ENCODE measurements at places on chromosomes 1 and 21.

DNA sequence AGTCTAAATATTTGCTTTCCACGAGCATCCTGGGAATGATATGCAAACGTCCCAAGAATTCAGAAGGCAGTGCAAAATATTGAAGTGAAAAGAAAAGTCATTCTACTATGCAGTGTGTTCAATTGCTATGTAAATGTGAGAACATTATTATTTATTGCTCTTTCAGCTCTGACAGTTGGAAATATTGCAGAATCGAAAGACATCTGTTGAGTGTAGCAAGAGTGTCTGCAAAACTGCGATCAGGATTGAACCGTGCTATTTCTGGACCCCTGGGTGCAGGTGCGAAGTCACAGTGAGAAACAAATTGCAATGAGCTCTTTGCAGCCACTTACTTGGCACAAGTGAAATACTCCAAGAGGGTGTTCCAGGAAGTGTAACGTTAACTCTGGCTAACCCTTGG lies 566.4 kb downstream of the AJAP1 start:
- no peak for DNase-seq

DNA sequence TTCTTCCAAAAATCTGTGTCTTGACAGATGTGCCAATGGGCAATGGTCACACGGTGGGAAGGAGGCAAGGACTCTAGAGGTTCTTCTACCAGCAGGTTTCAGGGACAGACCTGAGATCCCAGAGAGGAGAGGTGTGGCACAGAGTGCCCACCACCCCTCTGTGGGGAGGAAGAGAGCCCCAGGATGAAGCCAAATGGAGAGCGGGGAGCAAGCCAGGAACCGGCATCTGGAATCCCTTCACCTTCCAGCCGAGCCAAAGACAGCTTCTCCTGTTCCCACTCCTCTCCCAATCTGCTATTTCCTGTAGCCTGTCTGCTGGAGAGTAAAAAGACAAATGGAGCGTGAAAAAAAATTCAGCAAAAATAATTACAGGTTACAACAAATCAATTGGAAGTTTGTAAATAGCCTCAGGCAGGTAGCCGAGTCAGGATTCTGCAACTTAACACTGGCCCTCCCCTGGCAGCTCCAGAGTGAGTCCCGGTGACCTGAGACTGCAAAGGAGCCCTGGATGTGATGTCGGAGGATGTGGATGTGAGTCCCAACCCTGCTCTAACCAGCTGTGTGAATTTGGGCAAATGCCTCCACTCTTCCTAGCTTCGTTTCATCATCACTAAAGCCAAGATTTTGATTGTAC lies 45.4 kb upstream of the LRRN2 start:
- no peak for DNase-seq

DNA sequence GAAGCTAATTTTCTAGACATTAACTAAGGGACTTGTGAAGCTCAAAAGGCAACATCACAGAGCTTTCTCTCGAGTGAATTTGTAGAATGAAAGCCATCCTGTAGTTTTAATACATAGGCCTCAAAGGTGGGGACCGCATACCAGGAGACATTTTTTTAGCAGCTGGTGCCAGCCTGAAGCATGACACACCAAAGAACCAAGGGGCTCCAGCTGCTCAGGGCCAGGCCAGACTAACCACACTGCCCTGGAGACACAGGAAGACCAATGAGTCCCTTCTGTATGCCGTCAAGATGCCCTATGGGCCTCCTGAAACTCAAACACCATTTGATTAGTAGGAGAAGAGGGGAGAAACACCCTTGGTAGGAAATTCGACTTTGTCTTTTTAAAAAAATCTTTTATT lies 113.9 kb upstream of the CACNA1E start:
- DNase-seq, result no peak

DNA sequence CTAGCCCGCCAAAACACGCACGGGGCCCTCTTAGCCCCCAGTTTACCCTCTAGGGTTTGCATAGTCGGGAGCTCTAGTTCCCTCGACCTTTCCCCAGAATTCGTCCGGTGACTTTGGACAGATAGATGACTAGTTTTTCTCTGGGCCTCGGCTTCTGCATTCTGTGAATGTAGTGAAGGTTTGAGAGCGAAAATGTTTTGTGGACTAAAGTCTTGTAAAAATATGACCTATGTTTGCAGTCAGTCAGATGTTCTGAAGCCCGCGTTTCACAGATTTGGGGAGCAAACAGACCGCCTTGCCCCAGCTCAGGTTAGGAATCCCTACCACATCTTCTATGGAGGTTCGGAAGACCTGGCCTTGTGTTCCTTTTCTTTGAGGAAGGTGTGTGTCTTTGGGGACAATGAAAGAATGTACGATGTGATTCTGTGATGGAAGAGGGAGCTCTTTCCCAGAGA lies 401 bp downstream of the UQCRH start:
- DNase-seq, result no peak

- no peak for DNase-seq
Observed at GRCh38 chr1:230376296-230376695, 49.8 kb downstream of the PGBD5 start.

GRCh38 chr1:9373619-9374018 lies 80.9 kb downstream of the SPSB1 start:
- DNase-seq, result no peak

DNA sequence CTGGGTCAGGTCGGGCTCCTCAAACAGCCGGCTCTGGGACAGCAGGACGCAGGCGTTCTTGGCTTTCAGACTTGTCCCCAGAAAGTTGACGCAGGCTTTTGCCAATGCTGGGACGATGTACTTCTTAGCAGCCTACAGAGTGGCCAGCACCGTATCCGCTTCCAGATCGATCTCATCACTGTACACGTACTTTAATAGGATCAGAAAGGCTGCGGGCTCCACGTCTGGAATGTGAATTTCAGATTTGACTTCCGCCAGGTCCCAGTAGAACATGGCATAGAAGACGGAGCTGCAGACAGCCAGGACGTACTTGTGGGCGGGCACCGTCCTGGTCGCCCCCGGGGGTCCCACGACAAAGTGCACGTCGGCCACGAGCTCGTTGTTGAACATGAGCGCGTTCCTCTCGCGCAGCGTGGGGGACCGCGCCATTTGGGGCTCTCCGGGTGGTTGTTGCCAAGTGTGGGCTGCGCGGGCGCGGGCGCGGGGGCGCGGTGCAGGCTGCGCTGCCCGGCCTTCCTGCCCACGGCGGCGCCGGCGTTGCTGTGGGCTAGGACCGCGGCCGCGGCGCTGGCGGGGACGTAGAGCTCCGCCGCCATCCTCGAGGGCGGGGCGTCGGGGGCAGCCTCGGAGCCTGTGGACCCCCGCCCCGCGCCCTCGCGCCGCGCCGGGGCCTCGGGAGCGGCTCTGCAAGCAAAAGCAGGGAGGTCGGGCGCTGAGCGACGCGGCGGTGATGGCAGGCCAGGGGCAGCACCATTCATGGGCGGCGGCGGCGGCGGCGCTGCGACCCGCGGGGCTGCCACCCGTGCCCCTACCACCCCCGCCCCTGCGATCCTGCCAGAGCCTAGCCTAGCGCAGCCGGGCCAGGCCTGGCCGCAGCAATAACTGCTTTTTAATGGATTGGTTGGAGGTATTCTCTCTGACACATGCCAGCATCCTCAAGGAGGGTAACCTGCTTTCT lies 10.6 kb downstream of the CNR2 start:
- DNase-seq, result no peak

DNA sequence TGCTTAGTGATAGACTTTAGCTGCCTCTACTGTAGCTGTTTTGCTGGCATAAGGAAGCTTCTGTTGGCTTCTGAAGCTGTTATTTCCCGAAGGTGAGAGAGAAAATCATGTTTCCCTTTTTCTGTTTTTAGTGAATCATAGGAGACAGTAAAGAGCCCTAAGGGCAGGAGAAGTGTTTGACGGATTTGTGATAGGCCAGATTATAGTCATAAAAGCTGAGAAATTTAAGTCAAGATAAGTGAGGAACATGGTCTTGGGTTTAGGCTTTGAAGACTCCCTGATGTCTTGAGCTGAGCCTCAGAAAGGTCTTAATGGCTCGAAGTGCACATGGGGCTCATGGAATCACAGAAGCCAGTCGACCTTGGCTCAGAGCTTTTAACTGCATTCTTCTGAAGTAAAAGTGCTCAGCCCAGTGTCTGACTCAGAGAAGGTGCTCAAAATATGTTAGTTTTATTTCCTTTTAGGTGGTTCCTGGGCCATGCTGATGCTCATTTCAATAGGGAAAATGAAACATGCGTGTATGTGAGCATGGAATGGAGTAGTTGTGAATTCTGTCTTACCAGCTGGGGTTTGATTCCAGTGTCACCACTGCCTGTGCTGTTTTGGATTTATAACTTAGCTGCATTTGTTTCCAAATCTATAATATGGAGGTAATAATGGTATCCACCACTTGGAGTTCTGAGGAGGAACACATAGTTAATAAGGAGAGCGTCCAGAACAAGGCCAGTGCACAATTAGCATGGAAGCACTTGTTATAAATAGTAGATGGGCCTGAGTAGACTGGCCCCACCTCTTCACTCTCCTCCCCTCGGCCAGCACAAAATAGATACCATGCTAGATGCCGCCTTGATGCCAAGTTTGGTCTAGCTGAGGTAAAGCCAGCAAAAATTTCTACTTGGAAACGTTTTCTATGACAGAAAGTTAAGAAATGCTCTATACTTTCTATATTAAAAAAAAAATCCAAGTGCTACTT lies 99.2 kb downstream of the C1orf21 start:
- DNase-seq, result peak; percentile 40

GRCh38 chr1:172498857-172499256 lies 34.1 kb upstream of the SUCO start:
- no peak for DNase-seq

All from foreskin fibroblast (primary cell).